ENCODE measurements at places on chromosomes 5 and 9.

- DNase-seq, result no peak
Observed at GRCh38 chr9:33510262-33511183, 13.5 kb upstream of the ANKRD18B start.

DNA sequence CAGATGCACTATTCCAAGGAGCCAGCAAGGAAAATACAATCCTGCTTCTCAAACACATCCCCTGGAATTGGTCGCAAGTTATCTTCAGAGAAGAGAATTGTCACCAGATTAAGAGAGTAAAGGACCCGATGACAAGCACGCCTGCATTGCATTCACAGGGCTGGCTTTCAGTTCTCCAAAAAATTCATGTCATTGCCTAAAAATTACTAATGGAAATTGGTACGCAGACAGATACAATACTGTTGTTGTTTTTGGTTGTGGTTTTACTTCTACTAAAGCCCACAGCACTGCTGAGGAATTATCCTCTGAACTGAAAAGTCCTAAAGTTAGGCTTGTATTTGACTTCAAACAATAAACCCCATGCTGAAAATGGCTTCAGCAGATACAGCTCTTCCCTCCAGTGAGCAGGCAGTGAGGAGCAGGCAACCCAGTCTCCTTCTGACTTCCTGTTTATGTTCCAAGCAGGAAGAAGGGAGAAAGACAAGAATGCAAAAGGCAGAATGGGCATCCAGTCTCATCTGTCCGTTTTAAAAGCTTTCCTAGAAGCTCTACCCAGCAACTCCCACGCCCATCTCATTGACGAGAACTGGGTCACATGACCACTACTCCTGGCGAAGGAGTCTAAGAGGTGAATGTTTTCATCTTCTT is 80.6 kb upstream of the ZNF366 start:
- DNase-seq, result no peak

- DNase-seq, result peak; percentile 51
Observed at GRCh38 chr9:21096172-21096900, 18.6 kb upstream of the IFNB1 start.

DNA sequence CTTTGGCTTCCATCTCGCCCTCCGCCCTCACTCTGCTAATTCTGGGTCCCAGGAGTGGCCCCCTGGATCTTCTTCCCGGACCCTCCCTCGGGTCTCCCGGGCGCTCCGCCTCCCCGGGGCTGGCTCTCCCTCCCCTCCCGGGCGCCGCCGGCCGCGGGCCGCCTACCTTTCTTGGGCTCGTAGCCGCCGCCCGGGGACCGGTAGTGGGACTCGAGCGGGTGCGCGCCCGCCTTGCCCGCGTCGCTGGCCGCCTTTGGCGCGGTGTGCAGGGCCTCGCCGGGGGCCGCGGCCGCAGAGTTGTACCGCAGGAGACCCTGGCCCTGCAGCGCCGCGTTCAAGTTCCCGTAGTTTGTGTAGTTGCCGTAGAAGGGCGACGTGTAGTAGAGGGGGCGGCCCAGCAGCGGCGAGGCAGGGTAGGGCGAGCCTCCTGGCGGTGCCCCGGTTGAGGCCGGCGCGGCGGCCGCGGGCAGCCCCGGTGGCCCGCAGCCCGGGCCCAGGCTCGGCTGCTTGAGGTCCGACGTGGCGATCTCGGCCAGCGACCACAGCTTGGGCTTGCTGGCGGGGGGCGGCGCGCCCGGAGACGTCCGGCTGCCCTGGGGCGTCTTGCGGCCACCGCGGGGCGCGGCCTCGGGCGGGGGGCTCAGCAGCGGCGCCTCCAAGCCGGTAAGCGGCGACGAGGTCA is 3.2 kb downstream of the IRX2 start:
- no peak for DNase-seq

DNA sequence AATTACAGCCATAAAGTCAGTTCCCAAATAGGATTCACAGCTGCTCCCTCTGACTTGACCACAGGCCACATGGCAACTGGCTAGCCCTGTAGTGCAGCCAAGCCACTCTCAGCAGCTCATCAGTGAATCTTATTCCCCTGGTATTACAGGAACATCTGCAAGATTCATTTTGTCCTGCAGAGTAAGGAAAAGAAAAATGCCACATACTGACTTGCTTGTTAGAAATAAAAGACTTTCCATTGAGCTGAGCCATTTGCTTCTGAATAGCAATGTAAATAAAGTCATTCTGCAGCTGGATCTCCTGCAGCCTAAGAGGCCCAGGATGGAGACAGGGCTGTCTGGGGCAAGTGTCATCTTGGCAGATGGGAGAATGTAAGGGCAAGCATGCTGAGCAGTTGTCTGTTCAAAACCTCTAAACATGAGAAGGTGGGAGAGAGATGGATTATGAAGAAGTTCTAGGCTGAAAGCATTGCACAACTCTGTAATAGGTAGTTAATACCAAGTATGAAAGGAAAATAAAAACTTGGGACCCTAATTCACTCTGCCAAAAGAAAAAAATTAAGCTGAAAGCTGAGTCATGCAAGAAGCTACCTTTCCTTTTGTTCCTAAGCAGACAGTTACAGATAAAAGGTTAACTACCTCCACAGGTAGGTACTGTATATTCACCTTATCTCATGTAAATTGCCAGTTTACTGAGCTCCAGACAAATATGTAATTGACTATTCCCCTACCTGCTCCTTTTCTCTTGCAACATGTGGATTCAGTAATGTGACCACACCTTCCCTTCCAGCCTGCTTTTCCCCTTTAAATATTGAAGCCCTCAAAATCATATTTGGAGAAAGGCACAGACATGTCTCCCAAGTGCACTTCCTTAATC is 244.4 kb upstream of the RAI14 start:
- DNase-seq, result no peak

DNA sequence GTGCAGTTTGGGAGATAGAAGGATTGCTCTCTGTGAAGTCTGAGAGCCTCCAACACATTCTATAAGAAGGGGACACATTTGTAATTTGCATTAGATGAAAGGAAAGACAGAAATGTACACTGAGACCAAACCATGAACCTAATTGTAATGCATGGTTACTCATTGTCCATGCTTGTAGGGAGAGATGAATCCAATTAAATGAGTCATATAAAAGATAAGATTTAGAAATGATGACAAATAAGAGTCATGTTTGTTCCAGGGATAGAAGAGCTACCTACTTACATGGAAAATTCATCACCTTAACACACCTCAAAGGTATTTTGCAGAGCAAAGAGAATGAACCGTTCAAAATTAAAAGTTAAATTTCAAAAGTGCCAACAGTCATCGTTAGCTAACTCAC is 85.1 kb downstream of the FBXL7 start:
- DNase-seq, result no peak

DNA sequence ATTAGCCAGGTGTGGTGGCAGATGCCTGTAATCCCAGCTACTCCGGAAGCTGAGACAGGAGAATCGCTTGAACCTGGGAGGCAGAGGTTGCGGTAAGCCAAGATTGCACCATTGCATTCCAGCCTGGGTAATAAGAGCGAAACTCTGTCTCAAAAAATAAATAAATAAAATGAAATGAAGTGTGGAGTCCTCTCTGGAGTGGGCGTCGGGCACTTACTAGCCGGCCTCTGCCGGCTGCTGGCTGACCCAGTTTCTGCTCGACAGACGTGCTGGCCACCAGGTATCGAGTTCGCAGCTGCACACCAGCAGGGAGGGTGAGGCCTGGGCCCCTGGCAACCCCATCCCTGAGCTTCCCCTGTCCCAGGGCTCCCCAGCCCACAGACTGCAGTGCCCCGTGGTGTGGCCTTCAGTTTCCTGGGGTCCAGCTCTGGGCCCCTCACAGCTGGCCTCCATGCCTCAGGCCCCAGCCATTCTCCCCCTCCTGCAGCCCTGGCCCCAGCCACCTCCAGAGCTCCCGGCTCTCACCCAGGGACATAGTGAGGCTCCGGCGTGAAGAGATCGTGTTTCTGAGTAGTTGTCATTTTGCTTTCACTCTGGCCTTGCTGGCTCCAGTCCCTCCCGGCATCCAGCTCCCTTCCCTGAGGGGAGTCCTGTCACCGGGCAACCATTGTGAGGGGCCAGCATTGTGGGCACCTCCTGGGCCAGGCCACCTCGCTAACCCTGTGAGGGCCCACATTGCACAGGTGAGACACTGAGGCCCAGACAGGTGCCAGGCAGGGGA is 3.8 kb upstream of the STPG3 start:
- no peak for DNase-seq

GRCh38 chr5:73994963-73995362 is 369.0 kb downstream of the ARHGEF28 start:
- no peak for DNase-seq

DNA sequence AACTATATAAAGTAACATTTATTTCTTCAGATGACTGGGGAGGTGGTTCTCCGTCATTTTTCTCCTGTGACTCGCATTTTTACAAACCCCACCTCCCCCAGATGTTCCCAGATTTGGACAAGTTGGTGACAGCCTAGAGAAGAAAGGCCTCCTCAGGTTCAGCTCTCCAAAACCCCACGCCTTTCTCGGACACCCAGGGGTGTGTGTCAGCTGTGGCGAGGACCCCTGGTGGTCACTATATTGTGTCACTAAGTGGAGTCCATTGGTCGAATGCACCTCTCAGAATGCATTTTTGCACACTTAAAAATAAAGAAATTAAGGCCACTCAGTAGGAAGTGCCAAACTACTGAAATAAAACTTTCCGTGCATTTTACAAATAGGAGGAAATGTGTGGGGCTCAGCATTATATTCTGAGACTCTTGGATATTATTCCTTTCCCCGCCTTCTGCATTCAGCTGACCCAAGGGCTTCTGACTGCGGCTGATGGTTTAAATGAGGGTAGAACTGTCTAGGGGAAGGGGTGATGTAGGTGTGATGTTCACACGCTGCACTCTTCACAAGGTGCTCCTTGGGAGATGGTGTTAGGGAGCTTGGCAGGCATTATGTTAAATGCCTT is 47.6 kb downstream of the ACO1 start:
- no peak for DNase-seq

GRCh38 chr9:34992376-34992951 is 2.9 kb downstream of the DNAJB5 start:
- peak; percentile 45 for DNase-seq

GRCh38 chr5:146173597-146173996 is 8.9 kb downstream of the LARS1 start:
- DNase-seq, result no peak

DNA sequence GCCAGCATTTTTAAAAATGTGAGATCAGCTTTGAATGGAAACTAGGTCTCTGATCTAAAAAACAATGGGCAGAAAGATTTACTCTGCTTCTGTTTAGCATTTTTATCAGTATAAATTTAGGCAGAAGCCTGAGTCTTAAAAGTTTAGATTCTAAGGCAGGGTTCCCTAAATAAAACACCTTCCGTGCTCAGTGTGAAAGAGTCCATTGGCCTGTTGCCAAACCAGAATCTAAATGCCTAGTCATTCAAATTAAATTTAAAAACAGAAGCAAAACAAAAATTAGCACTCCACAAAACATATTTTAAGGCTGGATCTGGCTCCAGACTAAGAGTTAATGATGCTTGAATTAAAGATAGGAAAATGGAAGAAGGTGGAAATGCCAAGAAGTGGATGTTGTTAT is 4.5 kb downstream of the TYRP1 start:
- DNase-seq, result no peak

DNA sequence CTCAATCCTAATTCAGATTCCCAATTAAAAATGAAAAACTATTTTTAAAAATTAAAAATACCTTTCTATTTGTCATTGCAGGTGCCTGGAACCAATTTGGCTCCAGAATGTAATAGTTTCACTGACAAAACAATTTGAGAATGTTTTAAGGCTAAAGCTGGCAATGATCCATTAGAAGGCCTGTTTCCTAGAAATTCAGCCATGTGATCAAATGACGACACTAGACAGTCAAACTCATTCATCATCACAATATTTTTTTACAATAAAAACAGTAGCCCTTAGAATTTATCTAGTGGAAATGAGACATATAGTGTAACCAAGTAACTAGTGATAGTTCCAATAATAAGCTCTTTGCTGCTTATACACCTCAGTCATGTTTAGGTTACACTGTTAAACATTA is 75.4 kb upstream of the MAP3K1 start:
- no peak for DNase-seq

GRCh38 chr9:1100945-1101344 is 50.8 kb downstream of the DMRT2 start:
- DNase-seq, result no peak

GRCh38 chr9:15469862-15470261 is 40.9 kb downstream of the PSIP1 start:
- no peak for DNase-seq

GRCh38 chr5:136766456-136766855 is 401.1 kb upstream of the TRPC7 start:
- DNase-seq, result no peak

DNA sequence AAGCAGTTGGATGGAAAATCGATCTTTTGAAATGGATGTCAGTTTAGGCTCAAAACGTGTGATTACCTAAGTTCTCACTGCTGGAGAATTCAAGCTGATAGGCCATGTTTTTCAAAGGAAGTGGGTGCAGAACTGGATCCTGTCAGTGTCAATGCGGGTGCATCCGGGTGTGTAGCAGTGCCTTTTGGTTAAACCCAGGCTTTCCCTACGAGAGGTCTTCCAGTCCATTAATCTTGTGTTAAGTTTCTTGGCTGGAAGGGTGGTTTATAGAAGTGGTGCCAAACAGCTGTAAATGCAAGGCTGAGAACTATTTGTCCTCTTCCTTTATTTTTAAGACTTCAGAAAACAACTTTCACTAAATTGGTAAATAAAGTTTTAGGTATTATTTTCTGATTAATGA is 71.9 kb downstream of the DAPK1 start:
- DNase-seq, result no peak

- DNase-seq, result no peak
Observed at GRCh38 chr5:39521940-39522590, 97.3 kb upstream of the DAB2 start.

DNA sequence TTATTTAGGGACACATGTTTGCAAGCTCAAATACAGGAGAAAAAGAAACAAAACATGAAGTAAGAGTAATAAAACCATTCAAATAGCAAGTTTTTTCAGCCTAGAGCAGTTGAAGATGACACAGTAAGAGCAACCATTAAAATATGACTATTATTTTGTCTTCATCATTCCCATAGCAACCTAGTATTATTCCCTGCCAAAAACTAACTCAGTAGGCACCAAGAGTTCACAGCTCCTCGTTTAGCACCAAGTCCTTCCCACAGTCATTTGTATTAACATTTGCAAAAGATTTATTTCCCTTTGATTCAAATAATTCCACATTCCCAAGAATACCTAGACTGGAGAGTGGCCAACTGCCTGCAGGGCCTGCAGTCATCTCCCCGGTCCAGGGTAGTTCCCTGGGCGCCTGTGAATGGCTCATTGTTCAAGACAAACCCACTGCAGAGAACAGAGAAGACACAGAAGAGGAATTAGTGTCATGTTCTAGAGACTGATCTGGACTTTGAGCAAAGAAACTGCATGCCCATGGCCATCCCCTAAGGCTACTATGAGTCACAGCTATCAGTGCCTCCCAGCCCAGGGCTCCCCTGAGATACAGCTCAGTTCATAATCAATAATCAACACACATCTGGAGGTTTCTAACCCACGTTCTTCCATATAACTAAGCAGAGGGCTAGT is 139.1 kb upstream of the MAP3K1 start:
- DNase-seq, result no peak

GRCh38 chr5:75922480-75922879 is 160.7 kb upstream of the SV2C start:
- DNase-seq, result no peak

GRCh38 chr5:113243349-113243664 is 191.5 kb downstream of the TSSK1B start:
- DNase-seq, result no peak

- no peak for DNase-seq
Observed at GRCh38 chr9:7892975-7893374, 93.4 kb upstream of the DMAC1 start.

GRCh38 chr9:3200331-3200774 is 325.4 kb downstream of the RFX3 start:
- DNase-seq, result peak; percentile 99

All from BJ (cell line).